ENCODE measurements at places on chromosomes 12 and 14.
A peak's percentile ranks its signal among the peaks of the same experiment; 100 is the strongest.

DNA sequence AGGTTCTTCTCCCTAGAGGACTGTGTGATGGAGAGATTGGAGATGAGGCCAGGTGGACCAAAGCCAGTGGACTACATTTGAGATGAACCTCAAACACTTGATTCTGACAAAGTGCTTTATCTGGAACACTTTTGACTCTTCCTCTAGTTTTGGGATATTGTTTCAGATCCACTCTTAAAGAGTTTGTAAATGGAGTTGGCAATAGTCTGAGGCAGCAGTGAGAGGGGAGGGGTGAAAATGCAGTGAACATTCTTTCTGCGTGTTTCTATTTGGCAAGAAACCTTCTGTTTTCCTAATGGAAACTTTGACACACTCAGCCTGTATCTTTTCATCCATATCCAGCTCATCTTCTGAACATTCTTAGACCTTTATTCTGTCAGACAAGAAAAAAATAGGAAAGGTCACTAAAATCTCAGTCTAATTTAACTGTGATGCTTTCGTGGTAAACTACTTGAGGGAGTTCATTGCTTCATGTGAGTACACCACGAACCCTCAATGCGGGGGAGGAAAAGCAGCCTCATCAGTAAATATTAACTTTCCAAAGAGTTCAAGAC lies 57.4 kb upstream of the KCNJ8 start:
- DNase-seq: peak; percentile 95

GRCh38 chr12:103924761-103925641 lies 5.2 kb upstream of the HSP90B1 start:
- DNase-seq: peak; percentile 87

- DNase-seq: no peak
Measured at GRCh38 chr12:68389305-68389704, 57.1 kb upstream of the MDM1 start.

DNA sequence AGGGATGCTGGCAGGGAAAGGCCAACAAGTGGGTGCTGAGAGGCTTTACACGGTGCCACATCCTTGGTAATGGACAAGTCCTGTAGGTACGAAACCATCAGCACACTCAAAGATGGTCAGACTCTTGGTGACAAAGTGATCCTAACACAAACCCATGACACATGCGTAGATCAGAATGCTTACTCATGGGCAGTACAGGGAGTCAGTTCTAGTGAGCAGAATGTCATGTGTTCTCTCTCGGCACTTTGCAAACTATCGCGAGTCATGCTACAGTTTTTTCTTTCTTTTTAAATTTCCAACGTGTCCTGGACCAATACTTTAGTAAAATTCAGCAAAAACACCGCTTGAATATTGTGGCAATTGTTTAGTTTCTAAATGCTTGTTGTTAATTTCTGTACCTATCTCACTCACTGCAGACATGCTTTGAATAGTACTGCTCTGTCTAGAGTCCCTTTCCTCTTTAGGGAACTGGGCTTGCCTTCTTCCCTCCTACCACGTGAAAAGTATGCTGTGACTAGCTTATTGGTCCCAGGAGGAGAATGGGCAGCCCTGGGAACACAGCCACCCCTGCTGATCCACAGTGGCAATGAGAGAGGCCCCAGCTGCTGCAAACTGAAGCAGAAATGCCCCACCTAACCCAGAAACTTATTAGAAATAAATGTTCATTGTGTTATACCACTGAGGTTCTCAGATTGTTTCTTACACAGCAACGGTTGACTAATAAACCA lies 62.4 kb downstream of the UBR7 start:
- peak; percentile 92 for DNase-seq

DNA sequence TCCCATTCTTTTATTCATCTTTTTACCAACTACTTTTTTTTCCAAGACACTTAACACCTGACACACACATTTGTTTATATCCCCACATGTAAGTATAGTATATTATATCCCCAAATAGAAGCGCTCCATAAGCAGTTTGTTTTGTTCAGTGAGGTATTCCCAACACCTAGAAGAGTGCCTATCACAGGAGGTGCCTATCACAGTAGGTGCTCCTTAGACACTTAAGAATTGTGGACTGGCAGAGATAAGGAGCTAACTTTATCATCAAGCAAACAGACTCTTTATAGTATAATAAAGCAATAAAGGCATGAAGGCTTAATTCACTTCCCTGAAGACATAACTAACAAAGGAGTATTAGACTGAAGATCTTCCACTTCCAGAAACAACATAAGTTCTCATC lies 29.1 kb downstream of the OSBPL8 start:
- no peak for DNase-seq

- DNase-seq: no peak
Measured at GRCh38 chr14:63764103-63764502, 36.2 kb upstream of the SGPP1 start.

DNA sequence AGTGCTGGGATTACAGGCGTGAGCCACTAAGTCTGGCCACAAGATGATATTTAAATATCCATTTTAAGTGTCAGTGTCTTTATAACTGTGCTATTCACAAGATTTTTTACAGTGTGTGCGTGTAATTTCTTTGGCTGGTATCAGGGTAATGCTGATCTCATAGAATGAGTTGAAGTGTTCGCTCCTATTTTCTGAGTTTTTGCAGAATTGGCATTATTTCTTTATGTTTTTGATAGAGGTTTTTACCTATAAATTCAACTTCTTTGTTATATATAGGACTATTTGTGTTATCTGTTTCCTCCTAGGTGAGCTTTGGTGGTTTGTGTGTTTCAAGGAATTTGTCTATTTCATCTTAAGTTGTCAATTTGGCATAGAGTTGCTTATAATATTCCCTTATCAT lies 45.6 kb downstream of the FOXN4 start:
- no peak for DNase-seq

GRCh38 chr12:95637471-95638155 lies 86.3 kb upstream of the USP44 start:
- peak; percentile 54 for DNase-seq

DNA sequence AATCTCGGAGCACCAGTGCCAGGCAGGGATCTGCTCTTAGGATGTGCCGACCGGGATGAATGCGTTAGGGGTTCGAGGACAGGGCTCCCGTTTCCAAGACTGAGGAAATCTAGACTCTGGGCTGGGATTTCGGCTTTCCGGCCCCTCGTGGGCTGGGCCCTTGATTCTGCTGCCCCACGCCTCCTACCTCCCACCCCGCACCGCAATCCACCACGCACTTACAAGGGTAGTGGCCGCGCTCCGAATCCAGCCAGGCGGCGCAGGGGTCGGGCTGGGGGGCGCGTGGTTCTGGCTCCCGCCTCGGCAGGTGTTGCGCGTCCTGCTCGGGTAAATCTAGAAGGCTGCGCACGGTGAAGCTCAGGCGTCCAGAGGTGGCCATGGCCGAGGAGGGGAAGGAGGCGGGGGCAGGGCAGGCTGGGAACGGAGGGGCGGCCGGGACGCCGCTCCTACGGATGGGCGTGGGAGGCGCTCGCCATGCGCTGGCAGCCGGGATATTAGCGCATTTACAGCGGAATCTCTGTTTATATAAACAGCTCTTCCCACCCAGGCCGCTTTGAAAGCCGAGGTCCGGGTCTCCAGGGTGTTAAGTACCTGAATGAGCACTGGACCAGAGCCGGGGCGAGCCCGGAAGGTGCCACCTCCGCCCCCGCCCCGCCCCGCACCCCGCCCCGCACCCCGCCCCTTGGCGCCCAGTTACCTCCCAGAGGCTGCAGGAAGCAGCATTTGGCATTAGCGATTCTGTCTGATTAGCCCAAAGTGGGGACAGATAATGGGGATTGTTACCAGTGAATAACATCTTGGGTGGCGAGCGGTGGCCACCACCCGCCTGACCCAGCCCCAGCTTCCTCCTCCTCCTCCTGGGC lies at the start of gene NKX2-8:
Gene NKX2-8 (minus strand): TSS at position 604 of the 863 bp plus-strand sequence. CDS start 225 bp downstream, at position 379.
- DNase-seq: no peak

Data from fibroblast of mammary gland (primary cell).